ENCODE measurements at places on chromosomes 6 and 20.

DNA sequence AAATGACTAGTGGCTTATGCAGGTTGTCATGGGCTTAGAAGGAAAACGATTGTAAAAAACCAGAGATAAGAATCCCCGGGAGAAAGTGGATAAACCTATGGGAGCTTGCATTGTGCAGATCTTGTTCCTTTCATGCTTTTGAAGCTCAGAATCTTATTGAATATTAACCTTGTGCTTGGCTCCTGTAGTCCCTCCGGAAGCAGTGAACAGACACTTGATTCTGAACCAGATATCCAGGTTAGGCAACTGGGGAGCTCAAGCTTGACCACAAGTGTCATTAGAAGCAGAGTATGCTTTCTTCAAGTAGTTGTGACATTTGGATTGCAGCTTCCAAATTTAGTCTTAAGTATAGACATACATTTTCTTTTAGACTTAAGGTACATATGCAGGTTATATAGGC, 212.6 kb upstream of the MOCS1 start:
- no peak for DNase-seq

DNA sequence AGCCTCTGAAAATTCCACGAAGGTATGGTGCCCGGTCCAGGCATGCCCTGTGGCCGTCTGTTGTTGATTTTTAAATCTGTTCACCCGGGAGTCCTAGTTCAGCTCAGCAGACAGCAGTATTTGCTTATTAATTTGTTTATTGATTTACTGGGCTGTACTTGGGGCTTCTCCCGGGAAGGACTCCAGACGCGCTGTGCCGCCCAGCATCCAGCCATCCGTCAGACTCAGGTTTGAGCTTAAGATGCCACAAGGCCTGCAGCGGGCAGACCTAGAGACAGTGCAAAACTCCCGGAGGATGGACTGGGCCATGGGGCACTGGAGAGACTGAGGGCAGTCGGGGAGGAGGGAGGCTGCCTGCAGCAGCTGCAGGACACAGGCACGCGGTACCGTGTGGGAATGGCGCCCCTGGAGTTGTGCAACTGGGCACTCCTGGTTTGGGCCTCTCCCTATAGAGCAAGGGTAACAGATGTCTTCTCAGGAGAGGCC, 17.3 kb upstream of the CCDC167 start:
- peak; percentile 69 for DNase-seq

GRCh38 chr6:26571592-26572296, 25.0 kb upstream of the ABT1 start:
- DNase-seq = peak; percentile 70

GRCh38 chr6:74256781-74257180, 560.8 kb downstream of the CD109 start:
- DNase-seq = no peak

DNA sequence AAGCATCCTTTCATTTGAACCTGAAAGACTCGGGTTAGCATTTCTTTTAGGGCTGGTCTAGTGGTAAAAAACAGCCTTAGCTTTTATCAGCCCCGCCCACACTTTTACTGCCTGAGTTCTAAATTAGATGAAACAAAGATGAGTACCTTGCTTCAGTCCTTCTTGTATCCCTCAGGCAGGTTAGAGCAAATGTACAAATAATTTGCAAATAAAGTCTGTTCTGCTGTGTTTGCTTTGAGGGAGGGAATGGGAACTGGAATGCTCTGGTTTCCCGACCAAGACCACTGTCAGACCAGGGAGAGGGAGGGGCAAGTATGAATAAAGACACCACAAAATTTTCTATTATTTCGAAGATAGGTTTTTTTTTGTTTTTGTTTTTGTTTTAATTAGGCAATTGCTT, 85.5 kb upstream of the FLRT3 start:
- no peak for DNase-seq

DNA sequence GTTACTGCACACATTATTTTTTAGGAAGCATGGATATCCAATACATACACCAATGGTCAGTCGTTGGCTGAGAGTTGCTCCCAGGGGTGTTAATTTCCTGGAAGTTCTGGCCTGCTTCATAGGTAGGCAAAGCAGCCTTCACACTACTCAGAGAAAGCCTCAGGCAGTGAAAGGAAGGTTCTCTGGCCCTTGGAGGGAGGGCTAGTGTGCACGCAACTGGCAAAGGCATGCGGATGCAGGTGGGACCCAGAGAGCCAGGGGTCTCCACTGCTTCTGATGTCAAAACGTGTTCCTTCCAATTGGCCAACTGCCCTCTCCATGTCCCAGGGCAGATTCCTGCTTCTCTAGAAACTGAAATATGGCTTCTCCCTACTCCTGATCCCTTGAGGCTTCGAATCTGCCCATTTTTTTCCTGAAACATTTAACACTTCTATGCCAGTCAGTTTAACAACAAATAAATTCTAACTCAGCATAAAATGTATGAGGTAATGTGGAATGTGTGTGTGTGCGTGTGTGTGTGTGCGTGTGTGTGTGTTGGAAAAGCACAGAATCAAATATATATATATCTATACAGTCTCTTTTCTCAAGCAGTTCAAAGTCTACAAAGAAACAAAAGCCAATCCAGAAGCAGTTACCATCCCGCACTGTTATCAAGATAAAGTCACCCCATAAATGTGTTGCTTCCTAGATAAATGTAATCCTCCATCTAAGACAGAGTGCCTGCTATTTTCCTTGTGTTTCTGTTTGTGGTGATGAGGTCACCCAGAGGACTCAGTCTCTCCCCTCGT, 94.0 kb upstream of the HIVEP1 start:
- DNase-seq = no peak

- DNase-seq = no peak
Measured at GRCh38 chr20:43068482-43068881, 121.2 kb downstream of the PTPRT start.

- no peak for DNase-seq
Measured at GRCh38 chr20:48735112-48735511, 92.7 kb downstream of the PREX1 start.

- no peak for DNase-seq
Measured at GRCh38 chr6:105014954-105015353, 58.0 kb downstream of the LIN28B start.

DNA sequence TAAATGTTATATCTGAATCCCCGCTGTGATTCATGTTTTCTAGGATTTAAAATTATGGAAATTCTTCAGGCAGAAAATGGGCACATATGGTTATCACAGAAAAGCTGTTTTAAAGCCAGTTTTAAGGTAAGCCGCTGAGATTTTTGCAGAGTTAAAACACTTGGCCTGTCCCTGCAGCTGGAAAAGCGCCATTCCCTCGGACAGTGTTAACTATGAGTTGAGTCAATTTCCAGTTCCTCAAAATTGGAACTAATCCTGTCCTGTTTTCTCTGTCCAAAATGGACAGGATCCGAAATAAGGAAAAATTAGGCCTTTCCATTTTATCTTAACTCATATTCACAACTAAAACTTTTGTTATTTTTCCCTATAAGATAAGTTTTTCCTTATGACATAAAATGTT, 225.2 kb downstream of the SAMD5 start:
- DNase-seq = no peak

DNA sequence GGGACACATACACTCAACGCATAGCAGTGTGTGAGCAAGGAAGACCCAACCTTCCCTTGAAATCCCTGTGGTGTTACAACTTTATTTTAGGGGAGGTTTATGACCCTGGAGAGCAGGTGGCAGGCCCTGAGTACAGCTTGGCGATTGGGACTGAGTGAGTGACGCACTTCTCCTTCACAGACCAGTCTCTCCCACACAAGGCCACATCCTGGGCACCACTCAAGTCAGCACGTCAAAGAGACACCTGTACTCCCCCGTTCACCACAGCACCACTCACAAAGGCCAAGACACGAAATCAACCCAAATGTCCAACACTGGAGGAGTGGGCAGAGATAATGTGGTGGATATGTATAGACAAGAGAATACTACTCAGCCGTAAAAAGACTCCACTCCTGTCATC, 57.0 kb upstream of the FRMD1 start:
- no peak for DNase-seq
